Stimulated activated CD8-positive, alpha-beta memory T cell treated with anti-CD3 and anti-CD28 coated beads, Interleukin-15, amount 100 ng/mL, for 4 hours (primary cell): ENCODE measurements at places on chromosomes 5 and 9.

DNA sequence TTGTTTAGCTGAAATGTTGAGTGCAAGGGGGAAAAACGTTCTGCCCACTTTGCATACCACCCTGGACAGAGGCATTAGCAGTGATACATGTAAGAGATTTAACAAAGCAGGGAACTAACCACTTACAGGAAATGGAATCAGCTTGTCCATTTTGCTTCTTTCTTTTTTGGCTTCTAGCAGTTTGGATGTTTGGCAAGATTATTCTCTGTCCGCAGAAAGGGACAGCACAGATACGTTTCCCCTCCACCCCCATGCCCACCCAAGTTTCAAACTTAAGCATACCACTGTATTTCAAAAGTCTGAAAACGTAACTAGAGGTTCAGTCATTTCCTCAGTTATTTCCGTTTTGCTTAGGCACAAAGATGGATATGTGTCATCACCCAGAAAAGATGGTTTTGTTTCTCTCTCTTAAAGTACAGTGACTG, 118.4 kb downstream of the GDNF start:
- no peak for DNase-seq

- DNase-seq = no peak
These were observed 188.4 kb downstream of the SNCAIP start for GRCh38 chr5:122500245-122501088.

DNA sequence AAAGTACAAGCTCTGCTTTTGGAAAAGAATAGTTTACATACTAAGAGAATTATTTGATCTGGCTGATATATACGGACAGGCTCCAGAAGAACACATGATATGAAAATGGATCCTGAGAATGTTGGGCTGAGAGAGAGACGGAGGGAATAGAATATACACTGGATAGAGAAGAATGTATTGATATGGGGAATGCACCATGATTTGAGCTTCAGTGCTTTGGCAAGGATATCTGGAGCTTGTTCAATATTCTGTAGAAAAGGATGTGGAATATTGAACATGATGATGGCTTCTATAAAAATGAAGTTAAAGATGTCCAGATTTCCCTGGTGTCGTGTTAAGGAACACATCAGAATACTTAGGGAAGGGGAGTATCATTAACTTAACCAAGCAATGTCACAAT, 280.5 kb upstream of the VLDLR start:
- DNase-seq = no peak

GRCh38 chr5:179393078-179393477, 47.8 kb upstream of the ADAMTS2 start:
- DNase-seq = no peak

- no peak for DNase-seq
These were observed at the start of gene KIF12 for GRCh38 chr9:114098936-114099668. Gene KIF12, minus strand, starts transcription at chr9:114099292. Its CDS starts 16 bp downstream, at chr9:114099276.
